CD4-positive, alpha-beta T cell (primary cell): ENCODE measurements at places on chromosomes 7 and 10.

GRCh38 chr10:75099952-75100763, 11.3 kb upstream of the SAMD8 start:
- peak; percentile 77 for DNase-seq

DNA sequence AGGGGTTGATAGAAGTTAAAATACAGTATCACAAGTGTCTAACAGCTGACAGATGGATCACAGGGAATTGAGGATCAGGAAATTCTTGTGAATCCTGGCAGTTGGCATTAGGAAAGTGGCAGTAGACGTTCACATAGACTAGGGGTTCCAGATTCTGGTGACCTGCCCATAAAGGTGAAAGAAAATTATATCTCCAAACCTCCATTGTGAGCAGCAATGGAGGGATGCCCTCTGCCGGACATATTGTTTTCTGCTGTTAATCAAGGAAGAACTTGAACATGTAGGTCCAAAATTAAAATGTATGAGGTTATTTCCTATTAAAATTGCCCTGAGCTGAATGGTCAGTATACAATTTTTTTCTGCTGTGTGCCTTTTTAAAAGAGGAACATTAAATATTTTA, 5.1 kb downstream of the NME8 start:
- no peak for DNase-seq

DNA sequence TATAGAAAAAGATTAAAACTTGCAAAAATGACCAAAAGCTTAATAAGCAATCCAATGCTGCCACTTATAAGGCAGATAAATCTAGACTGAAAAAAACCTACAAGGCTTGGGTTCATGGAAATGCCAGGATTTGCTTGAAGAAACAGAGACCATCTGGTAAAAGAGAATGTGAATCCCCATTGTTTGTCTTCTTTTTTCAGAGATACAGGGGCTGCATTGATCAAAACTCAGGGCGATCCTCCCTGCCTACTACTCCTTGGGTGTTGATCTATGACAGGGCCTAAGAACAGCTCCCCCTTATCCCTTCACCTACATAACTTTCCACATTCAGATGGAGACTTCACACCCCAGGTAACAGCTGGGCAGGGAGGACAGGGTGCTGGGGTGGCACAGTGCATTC, 3.3 kb upstream of the TSGA13 start:
- DNase-seq, result no peak

DNA sequence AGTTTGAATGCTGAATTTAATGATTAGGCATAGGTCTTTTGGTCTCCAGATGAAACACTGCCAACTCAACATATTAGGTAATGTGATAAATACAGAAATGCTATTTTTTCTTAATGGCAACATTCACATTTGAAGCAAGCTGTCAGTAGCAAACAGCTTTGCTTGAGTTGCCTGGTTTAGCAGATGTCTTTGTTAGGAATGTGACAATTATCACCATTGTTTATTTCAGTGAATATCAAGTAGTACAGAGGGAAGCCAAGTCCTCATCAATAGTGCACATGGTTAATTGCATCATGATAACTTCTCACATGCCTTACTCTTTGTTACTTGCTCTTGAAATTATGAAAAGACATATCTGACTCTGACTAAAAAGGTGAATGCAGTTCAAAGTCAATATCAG, 23.7 kb upstream of the SEPTIN7 start:
- DNase-seq, result no peak

- peak; percentile 10 for DNase-seq
These were observed at the start of gene NT5C3A for GRCh38 chr7:33062023-33062781. TSS of gene NT5C3A (minus strand) at chr7:33062776. CDS start at chr7:33062705, 71 bp downstream.

- peak; percentile 58 for DNase-seq
These were observed 17.8 kb upstream of the ZKSCAN1 start for GRCh38 chr7:99997545-99998137.

- no peak for DNase-seq
These were observed 237.3 kb downstream of the NSUN6 start for GRCh38 chr10:18414061-18414460.

DNA sequence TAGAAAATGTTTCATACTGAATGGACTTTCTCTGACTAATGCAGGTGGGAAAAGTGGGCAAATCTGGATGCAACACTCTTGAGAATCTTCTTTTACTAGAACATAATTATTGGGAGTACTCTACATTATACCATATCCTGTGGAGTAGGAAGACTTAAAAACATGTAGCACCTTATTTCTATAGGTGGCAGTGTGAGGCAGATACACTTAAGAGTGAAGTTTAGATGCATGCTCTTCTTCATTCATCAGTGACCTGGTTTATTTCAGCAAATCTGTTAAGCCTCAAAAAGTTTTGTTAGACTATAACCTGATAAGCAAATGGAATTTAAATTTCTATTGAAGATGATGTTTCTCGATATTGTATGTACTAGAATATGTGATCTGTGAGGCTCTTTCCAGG, 1087.1 kb upstream of the LRRN3 start:
- no peak for DNase-seq
